ENCODE measurements at places on chromosomes 5 and 9.
A peak's percentile ranks its signal among the peaks of the same experiment; 100 is the strongest.

GRCh38 chr9:15873573-15874177 lies 320.8 kb downstream of the CCDC171 start:
- no peak for DNase-seq

GRCh38 chr9:4725706-4726442 lies 15.1 kb downstream of the AK3 start:
- DNase-seq = no peak

- DNase-seq = no peak
Measured at GRCh38 chr5:148950471-148950863, 112.4 kb downstream of the SH3TC2 start.

DNA sequence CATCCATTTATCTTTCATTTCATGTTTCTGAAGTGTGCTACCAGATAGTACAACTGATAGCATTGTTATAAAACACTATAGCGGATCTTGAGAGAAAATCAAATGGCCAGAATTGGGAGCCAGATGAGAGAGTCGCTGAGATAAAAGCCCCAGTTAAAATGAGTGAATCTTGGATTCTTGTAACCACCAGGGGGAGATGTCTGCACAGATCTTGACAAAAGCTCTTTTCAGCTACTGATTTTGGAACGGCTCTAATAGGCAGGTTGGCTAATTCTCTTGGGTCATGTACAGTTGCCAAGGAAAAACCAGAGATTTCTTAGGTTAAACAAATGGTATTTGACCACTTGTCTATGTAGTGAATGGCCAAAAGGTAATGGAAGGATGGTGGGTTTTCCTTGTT lies 21.7 kb downstream of the F2RL2 start:
- no peak for DNase-seq

DNA sequence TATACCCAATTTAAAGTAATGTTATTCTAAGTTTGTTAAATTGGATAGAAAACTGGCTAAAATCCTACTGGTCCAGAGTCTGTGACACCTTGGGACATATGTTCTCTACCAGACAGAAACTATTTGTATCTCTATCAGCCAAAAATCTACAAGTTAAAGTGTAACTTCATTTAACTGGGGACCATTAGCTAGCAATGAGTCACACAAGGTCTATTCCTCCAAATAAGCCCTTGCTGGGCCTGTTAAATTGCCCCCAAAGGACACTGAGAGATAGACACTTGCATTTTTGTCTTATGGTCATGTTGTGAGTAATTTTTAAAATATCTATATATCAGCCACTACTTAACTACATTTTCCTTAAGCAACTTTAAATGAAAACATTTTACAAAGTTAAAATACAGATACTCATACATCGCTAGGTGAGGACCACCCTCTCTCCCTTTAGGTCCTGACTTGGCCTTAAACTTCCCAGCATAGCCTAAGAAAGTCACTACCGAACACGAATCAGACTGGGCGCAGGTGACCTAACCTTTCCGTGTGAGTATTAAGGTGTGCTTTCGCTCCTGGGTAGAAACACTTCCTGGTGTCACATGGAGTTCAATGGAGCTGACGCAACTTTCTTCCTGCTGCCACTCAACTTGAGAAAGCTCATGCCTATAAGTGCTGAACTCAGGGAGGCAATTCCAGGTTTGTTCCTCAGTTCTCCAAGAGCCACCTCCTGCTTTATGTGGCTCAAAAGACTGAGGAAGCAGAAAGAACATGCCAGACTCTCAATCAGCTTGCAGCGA lies 249.1 kb downstream of the DIRAS2 start:
- DNase-seq = no peak

- no peak for DNase-seq
Measured at GRCh38 chr9:127452691-127453090, 1.4 kb downstream of the LRSAM1 start.

DNA sequence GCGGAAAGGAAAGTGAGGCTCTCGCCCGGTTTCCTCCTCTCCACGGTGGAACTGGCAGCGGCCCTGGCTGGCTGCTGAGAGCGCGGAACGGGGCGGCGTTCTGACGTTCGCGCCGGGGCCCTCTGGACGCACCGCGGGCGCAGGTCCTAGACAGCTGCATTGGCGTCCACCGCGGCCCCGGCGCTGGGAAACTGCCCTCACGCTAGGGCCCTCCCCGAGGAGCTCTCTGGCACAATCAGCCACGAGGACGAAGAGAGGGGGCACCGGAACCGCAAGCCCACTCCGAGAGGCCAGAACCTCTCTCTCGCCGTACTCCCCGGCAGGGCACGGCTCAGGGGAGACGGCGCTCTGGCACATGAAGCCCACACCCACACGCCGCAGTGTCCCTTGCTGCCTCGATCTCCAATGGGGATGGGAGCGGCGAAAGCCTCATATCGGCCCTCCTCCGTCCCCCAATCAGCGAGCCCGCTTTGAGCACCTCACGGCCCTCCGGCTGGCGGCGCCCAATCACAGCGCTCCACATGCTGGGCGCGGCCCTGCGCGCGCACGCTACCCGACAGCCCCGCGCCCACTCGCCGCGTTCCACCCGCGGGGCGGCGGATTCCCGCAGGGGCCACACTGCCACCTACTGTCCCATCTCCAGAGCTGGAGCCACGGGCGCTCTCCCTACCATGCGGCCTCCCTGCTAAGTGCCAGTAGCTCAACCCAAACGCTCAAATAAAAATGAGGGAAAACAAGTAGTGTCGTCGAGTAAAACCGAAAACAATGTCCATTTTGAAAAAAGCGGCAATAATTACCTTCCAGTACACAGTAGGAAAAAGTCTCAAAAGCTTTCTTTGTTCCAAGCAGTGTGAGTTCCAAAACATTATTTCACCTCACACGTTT lies 11.8 kb downstream of the MRPS27 start:
- DNase-seq = peak; percentile 95

GRCh38 chr9:24961762-24962161 lies 416.1 kb upstream of the IZUMO3 start:
- DNase-seq = no peak

DNA sequence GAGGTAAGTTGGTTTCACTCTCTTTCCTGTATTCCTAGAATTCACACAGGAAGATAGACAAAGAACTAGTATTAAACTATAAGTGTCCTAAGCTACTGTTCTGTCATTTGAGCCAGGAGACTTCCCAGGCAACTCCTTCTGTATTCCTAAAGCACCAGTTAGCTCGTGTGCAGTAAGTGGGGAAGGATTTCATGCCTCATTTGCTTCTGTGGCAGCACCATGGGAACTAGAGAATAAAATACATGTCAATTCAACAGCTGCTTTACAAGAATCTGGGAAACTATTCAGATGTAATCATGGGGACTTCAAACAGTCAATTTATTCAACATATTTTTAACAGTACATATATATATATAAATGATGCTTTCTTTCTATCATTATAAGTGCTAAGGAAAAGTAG lies 762.3 kb downstream of the PRELID2 start:
- DNase-seq = no peak

- DNase-seq = no peak
Measured at GRCh38 chr5:31459594-31459993, 72.3 kb downstream of the DROSHA start.
